GM04504 (cell line): ENCODE measurements at places on chromosomes 13 and 19.
A peak's percentile ranks its signal among the peaks of the same experiment; 100 is the strongest.

- DNase-seq: no peak
Observed at GRCh38 chr19:33468361-33469170, 53.0 kb downstream of the PEPD start.

DNA sequence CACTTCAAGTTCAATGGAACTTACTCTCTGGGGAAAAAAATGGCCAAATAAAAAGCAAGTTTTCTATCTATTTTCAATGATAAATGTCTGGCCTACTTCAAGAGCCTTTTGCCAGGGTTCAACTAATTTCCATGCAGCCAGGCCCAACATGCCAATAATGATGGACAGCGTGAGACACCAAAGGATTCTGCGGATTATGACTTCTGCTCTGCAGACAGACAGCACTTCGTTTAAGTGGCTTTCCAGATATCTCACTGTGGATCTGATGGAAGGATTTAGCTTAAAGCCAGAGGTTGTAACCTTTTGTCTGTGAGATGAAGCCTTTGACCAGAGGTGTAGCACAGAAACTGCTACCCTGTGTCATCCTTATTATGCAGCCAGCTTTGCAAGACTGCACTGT, 614.2 kb downstream of the DCT start:
- no peak for DNase-seq

GRCh38 chr19:42538841-42539709, 10.8 kb upstream of the CEACAM1 start:
- no peak for DNase-seq

DNA sequence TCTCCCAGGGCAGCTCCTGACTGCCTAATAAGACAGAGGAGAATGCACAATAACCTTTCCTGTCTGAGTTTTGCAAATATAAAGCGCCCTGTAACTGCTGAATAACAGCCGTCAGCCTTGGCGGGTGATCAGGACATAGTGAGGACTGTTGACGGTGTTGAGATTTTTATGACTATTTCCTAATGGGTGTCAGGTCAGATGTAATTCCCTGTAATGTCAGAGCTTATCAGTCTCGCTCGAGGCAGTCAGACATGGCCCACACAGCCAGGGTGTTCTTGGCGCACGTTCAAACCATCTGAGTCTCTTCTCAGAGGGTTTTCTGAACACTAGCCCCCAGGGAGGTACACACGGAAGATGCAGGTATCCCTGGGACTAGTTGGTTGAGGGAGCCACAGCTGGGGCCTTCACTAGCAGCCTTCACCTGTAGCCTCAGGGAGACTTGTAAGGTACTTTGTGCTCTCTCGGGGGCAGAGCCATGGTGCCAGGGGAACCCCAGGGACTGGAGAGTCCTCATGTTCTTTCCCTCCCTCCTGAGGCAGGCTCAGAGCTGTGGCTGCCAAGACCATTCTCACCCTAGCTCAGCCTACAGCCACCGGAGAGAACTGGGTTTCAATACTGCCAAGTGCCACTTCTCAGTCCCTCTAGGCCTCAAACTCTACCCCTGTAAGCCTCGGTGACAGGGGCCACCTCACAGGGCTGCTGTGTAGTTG, 213.1 kb downstream of the UQCRFS1 start:
- DNase-seq: no peak

DNA sequence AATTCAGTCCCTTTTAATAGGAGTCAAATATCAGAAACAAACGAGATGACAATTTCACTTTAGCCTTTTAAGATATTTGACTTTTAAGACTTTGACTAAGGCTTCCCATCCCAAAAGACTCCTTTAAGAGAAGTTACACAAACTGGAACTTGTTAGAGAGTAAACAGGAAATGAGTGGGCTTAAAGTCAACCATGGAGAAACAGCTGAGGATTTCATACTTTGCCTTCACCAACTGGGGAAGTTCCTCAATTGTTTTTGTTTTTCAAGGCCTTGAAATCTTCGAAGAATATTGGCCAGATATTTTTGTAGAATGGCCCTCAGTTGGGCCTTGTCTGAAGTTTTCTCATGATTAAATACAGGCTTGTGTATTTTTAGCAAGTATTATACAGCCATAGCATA, 227.3 kb downstream of the POU4F1 start:
- DNase-seq: no peak

DNA sequence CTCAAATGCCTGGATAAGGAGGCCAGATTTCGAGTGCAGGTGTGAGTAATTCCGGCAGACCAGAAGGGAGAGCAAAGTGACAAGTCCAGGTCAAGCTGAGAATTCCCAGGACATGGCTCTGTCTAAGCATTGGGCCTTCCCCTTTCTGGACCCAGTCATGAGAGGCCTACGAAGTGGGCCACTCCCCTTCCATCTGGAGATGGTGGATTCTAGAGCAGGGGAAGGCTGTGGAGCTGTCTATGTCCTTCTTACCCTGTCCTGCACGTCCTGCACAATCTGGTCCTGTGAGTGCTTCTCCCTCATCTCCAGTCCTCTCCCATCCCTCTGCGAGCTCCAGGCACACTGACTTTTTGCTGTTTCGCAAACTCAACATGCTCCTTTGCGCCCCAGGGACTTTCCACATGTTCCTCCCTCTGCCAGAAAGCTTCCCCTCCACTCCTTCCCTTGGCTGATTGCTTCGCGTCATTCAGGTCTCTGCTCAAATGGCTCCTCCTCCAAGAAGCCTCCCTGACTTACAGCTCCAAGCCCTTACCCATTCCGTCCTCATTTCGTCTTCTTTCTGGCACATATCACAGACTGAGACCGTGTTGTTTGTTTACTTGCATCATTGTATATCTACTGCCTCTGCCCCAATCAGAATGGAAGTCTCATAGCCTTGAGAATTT, 193.2 kb downstream of the URI1 start:
- no peak for DNase-seq

DNA sequence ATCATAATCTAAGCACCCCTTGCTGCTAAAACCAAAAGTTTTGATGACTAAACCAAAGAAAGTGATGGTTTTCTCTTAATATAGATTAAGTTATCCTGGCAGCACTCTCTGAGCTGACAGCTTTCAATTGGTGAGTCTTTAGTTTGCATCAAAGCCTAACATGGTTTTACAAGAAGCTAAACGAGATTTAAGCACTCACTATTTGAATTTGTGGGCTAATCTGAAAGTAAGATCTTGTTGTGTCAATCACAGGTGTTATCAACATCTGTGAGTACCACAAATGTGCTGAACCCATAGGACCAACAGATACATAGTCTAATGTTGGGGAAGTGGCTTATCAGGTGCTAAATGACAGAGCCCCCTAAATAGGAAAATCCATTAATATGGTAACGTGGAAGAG, 223.9 kb downstream of the LHFPL6 start:
- DNase-seq: no peak

DNA sequence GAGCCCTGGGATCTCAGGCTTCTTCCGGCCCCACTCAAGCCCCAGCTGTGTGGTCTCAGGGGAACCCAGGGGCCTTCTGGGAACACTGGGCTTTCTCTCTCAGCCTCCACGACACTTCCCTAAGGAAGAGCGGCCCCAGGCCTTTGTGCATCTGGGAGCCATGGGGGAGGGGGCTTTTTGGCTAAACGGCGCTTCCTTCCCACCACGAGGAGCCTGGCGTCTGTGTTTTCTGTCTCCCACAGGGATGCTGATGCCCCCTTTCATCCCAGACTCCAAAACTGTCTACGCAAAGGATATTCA, 24.2 kb upstream of the TMEM255B start:
- DNase-seq: no peak

DNA sequence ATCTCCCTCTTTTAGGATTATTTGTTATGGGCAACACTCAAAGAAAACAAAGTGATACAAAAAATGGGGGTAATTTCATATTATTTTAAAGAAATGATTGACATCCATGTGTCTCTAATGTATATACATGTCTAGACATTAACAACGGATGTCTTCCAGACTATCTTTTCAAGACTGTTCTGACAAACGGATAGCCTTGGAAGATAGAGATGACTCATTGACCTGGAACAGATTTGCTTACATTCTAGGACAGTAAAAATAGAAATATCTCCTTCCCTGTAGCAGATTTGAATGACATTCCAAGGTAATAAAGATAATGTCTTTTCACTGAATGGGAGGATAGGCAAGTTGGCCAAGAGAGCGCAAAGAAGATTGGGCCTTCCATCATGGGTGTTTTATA, 26.2 kb upstream of the SLITRK6 start:
- no peak for DNase-seq

- DNase-seq: no peak
Observed at GRCh38 chr19:38888876-38889275, 10.5 kb downstream of the SIRT2 start.

GRCh38 chr19:15551293-15552004, 43.1 kb downstream of the CYP4F22 start:
- no peak for DNase-seq

- DNase-seq: no peak
Observed at GRCh38 chr19:52142001-52142595, 2.4 kb upstream of the ZNF616 start.

GRCh38 chr19:2064395-2064787, 13.3 kb upstream of the MKNK2 start:
- DNase-seq: no peak

GRCh38 chr19:29952177-29952576, 10.1 kb downstream of the URI1 start:
- DNase-seq: no peak

DNA sequence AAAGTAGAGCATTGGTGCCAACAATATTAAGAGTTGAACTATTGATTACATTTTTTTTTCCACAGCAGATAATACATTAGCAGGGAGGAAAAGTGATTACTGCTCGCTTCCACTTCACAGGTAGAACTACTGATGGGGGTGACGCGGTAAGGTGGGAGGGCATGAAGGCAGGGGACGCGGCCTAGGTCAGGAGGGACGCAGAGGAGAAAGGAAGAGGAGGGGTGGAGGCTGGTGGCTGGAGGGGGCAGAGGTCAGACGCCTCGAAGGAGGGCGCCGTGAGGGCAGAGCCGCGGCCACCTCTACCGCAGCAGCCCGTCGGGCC, 287 bp upstream of the B3GLCT start:
- no peak for DNase-seq

DNA sequence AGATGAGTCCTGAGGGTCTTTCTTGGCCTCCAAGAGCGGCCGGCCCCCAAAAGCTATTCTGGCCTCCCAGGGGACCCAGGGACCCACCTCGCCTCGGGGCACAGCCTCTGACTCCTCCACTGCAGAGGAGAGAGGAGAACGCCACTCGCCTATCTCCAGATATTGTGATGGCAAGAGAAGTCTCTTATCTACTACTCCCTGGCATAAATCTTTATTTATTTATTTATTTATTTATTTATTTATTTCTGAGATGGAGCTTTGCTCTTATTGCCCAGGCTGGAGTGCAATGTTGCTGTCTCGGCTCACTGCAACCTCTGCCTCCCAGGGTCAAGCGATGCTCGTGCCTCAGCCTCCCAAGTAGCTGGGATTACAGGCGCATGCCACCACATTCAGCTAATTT, 11.0 kb downstream of the SLC7A9 start:
- no peak for DNase-seq

DNA sequence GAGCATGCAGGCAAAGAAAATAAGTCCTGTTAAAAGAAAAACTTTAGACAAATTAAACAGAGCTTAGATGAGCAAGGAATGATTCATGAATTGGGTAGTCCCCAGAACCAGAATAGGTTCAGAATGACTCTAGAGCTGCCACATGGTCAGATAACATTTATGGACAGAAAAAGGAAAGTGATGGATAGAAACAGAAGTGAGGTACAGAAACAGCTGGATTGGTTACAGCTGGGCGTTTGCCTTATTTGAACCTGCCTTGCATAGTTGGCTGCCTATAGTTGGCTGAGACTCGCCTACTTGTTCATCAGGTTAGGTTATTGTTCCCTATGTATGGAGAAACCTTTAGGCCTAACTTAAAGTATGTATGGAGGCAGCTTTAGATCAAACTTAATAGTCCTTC, 35.4 kb downstream of the WDFY2 start:
- DNase-seq: peak; percentile 66

- no peak for DNase-seq
Observed at GRCh38 chr13:112968910-112969691, at the start of gene MCF2L. Gene MCF2L, plus strand, starts transcription at chr13:112969214. Its CDS starts 166 bp downstream, at chr13:112969380.

DNA sequence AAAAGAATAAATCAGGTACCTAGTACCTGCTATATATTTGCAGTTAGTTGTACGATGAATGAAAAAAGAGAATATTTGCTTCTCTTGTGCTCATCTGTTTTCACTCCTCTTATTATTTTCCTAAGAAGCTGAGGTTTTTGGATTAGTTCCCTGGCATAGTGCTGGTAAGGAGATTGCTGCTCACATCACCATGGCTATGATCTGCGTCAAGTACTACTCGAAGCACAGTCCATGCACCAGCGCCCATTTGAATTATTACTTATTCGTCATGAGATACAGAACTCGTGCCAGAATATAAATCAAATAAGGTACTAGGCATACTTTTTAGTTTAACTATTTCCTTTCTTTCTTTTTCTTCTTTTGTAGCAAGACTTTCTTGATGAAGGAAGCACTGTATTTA, 7.1 kb downstream of the SERTM1 start:
- no peak for DNase-seq

DNA sequence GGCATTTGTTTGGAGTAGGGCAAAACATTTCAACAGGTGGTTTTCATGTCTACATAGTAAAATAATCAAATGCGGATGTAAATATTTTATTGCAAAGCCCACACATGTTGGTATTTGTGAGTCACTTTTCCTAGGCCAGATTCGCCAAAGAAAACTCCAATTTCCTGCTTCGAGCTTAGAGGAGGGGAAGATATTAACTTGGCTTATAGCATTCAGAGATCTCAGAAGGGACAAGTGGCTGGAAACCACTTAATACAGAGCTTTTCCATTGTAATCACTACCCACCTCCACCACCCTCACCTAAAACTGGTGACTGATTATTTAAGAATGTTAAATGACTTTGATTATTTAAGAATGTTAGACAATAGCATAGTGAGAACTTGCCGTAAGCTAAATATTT, 530.6 kb upstream of the SPRY2 start:
- no peak for DNase-seq

DNA sequence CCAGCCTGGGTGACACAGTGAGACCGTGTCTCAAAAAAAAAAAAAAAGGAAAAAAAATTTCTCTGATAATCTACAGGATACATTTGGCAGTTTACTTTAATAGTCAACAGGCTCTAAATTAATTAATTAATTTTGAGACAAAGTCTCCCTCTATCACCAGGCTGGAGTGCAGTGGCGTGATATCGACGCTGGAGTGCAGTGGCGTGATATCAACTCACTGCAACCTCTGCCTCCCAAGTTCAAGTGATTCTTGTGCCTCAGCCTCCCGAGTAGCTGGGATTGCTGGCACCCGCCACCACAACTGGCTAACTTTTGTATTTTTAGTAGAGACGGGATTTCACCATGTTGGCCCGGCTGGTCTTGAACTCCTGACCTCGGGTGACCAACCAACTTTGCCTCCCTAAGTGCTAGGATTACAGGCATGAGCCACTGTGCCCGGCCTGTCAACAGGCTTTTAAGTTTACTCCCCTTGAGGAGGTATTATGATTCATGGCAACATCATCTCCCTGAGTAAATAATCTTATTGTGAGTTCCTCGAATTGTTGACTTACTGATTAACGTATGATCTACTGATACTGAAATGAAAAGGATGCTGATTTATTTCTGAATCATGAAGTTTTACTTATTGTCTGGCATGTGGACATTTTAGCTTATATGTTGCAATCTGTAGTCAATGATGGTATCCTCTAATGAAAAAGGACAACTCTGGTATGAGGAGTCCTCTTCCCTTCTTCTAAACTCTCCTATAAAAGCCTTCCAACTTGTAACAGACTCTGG, 21.3 kb upstream of the MTRF1 start:
- DNase-seq: peak; percentile 68

- DNase-seq: no peak
Observed at GRCh38 chr13:36718686-36719085, 44.9 kb downstream of the SERTM1 start.
